ENCODE measurements at places on chromosomes 3 and 15. TPM values are rescaled to one million over a fixed set of nuclear protein-coding genes. Genes with fewer than 3 reads are reported as not detected.

The IQCF5 gene
- total RNA-seq, result not detected

The CA12 gene
- total RNA-seq, result 94.0 TPM

The MYH15 gene
- total RNA-seq, result 0.50 TPM

The CCR2 gene
- not detected for total RNA-seq

The TUSC7 gene
- not detected for total RNA-seq
